Left ventricle myocardium inferior (tissue), 1 donor: ENCODE measurements at places on chromosomes 3 and 15. TPM values are rescaled to one million over a fixed set of nuclear protein-coding genes. Genes with fewer than 3 reads are reported as not detected.

DNA sequence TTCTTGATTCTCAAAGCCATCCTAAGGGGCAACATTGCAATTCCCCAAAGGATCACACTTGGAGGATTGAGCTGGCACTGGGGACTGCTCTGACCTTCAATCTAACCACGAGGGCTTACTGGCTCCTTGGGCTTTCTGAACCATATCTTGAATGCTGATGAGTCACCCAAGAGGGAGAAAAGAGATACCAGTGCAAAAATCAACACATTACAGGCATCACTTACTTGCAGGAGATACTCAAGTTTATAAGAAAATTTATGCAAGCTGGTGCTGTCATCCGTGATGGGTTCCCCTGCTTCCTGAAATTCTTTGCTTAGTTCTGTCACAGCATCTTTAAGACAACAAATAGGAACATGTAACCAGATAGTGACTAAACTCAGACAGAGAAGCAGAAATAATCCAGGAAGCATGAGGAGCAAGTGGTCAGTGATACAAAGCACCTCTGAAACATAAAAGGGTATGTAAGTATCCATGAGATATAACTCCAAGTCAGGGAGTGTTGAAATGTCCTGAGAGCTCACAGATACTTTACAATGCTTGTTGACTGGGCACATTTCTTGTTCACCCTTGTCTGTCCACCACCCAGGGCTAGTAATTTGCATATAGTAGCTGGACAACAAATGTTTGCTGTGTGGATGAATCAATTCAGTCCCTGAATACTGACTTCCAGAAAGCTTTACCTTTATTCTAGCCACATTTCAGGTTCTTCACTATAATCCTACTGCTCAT is 14.1 kb downstream of the FYCO1 start:
- peaks cover 69% of the 10 kb centered on the region for H3K4me1 ChIP-seq
- H3K36me3 ChIP-seq: peaks cover 81% of the 10 kb centered on the region
- peak overlapping the region; percentile 96 for H3K27ac ChIP-seq
- no peak for DNase-seq

- H3K27ac ChIP-seq: no peak overlapping the region
- peaks cover 7% of the 10 kb centered on the region for H3K4me1 ChIP-seq
- H3K4me3 ChIP-seq: no peak overlapping the region
- H3K27me3 ChIP-seq: no peaks in the 10 kb centered on the region
- DNase-seq: no peak
- no peaks in the 10 kb centered on the region for H3K36me3 ChIP-seq
Observed at GRCh38 chr3:139231555-139232281, 112.1 kb upstream of the MRPS22 start.

GRCh38 chr3:156360083-156360482 is 194.8 kb downstream of the SSR3 start:
- H3K36me3 ChIP-seq: no peaks in the 10 kb centered on the region
- H3K27ac ChIP-seq: no peak overlapping the region
- no peak overlapping the region for H3K4me3 ChIP-seq
- H3K4me1 ChIP-seq: no peaks in the 10 kb centered on the region
- peaks cover 4% of the 10 kb centered on the region for H3K27me3 ChIP-seq

DNA sequence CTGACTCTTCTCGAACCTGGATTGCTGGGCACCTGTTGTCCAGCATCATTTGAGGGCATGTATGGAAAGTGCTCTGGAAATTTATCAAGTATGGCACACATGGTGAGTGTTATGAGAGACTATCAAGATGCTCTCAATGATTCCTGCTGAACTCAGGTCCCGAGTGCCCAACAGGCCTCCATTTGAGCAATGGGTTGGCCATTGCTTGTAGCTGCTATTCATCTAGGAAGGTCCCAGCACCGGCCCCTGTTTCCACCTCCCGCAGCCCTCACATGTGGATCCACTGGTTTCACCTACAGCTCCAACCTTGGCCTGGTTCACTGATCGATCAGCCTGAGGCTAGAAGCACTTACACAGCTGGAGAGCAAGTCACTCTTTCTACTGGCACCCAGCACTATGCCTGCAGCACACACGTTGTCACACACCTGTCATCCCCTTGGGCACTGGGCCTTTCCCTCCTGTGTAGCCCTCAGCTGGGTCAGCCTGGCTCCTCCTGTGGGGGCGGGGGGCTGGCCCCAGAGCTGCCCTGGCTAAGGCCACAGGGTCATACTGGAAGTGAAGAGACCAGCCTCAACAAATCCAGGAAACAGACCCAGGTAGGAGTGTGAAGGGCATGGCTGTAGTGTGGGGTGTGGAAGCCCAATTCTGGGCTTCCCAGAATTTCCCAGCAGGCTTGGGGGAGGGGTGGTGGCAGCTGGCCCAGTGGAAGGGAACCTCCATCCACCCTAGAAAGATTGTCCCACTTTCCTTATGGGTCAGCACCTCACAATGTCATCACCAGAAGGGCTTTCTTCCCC is 41.7 kb upstream of the SMAD3 start:
- DNase-seq: no peak
- peak overlapping the region; percentile 81 for H3K27ac ChIP-seq
- no peaks in the 10 kb centered on the region for H3K27me3 ChIP-seq
- peaks cover 38% of the 10 kb centered on the region for H3K4me1 ChIP-seq

CHRNB4 gene
- total RNA-seq: not detected

GCNT3 gene
- 0.14 TPM for total RNA-seq

MOBP gene
- not detected for total RNA-seq
